ENCODE measurements at places on chromosomes 3 and 15.

- no peak for DNase-seq
These were observed 235.4 kb downstream of the FMN1 start for GRCh38 chr15:32959077-32959476.

DNA sequence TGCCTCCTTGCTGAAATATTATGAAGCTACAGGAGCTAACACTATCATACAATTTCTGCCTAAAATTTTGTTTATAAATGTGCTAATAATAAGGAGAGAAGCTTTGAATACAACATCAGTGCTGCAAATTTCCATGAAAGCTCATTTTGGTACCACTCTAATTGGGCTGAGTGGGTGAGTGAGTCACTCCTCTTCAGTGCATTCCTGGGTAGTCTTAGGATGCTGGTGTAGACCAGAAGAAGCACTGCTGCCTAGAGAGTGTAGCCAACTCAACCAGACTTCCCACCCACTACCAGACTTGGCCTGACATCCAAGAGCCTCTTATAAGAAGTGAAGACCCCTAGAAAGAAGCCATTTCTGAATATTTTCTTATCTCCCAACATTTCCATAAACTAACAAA lies 32.5 kb upstream of the CCDC54 start:
- no peak for DNase-seq

DNA sequence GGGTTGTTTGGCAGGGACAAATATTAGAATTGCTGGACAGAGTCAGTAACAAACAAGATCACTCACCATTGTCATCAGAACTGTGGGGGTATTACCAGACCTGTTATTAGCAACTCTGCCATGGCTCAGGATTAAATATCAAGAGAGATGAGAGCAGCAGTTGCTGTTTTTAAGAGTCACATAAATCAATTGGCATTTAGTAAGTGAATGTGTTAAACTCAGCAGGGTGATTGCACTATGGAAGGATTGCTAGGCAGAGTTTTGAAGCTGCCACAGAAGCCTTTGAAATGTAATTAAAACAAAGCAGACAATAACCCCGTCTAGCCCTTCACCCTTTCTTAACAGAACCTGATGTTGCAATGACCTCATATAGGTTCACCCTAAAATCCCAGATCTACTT lies 238.8 kb downstream of the GAP43 start:
- no peak for DNase-seq

GRCh38 chr3:79424811-79425210 lies 343.0 kb downstream of the ROBO1 start:
- DNase-seq: no peak

GRCh38 chr3:80190051-80190450 lies 422.3 kb upstream of the ROBO1 start:
- DNase-seq: no peak

DNA sequence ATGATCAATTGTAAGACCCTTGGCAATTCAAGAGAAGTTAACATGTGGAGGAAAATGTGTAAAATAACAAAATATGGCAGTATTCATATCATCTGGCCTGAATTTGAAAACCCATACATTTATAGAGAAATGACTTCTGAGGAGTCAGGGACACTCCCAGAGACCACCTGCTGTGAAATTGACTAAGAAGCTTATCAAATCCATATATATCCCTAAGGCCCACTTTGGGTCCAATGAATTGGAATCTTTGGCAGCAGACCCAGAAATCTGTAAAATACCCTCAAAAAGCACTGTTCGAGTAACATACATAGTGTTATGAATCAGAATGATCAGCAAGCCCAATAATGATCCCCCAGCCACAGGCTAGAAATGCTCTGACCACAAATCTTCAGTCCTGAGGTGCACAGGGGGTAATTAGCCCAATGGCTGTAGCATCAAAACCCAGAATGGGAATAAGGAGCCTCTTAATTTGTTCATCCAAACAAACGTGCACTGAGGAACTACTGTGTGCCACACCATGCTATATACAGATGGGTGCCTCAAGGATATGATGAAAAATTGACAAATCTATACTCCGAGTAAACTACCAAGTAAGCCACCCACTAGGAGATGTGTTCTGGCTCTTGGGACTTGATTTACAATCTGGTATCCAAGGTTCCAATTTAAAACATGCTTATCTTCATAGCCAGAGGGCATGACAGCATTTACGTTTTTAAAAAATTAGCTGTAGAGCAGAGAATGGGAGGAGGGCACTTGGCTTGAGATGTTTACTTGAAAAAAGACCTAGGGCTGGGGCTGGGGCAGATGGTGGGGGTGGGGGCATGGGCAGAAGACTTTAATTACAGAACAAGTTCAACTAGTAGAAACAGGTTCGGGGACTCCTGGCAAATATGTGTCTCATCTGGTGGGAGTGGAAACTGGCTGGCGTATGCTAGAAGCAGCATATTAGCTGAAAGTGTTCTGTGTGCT lies 9.1 kb upstream of the ARHGEF3 start:
- DNase-seq: no peak

GRCh38 chr3:45596290-45596791 lies 1.8 kb downstream of the LIMD1 start:
- DNase-seq: no peak

DNA sequence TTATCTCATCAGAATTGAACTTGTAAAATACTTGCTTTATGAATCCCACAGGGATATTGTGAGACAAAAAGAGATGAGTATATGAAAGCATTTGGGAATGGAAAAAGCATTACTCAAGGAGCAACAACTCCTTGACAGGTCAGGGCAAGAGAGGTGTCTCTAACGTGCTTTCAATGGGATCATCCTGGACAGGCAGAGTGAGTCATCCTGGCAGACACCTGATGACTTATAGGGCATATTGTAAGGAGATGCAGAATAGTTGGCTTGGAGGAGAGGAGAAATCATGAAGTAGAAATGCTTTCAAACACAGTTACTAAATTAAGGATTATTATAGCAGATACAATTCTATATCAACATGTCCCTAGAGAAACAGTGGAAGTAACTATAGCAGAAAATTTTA lies 71.9 kb upstream of the THSD4 start:
- no peak for DNase-seq

GRCh38 chr3:116000311-116000710 lies 377.0 kb downstream of the GAP43 start:
- DNase-seq: no peak

All from NCI-H1436 treated with DMSO at 0.1 percent for 48 hours (cell line).